Fibroblast of skin of abdomen (primary cell): ENCODE measurements at places on chromosomes 1 and 21.

- DNase-seq = no peak
These were observed 42.7 kb downstream of the ITSN1 start for GRCh38 chr21:33684923-33685560.

GRCh38 chr1:6048179-6048867, 2.6 kb downstream of the KCNAB2 start:
- no peak for DNase-seq

DNA sequence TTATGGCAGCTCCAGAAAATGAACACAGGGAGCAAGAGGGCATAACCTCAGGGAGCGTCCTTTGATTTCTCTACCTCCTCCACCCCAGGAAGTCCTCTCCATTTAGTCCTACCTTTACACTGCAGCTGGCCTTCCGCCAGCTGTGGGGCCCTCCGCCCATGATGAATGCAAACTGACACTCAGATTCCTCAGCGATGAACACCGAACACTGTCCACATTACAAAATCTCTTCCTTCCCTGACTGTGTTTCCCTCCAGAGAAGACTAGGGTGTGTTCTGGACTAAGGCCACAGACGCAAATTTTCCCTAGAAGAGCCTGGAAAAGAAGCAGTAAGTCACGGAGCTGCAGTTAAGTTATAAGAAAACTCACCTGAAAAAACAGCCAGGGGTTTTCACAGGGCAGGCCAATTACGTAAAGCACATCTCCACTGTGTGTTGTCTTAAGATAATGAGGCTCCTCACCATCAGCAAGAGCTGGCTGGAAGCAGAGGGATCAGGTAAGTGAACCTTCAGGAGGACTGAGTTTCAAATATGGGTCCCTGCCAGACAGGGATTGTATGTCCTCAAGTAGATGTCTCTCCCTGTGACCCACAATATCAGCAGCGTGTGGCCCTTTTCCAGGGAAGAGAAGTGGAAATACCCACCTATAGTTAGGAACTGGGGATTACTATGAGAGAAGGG, 46.3 kb upstream of the ATP1B1 start:
- DNase-seq = peak; percentile 8

GRCh38 chr1:17636612-17637011, 97.1 kb downstream of the ARHGEF10L start:
- peak; percentile 74 for DNase-seq

DNA sequence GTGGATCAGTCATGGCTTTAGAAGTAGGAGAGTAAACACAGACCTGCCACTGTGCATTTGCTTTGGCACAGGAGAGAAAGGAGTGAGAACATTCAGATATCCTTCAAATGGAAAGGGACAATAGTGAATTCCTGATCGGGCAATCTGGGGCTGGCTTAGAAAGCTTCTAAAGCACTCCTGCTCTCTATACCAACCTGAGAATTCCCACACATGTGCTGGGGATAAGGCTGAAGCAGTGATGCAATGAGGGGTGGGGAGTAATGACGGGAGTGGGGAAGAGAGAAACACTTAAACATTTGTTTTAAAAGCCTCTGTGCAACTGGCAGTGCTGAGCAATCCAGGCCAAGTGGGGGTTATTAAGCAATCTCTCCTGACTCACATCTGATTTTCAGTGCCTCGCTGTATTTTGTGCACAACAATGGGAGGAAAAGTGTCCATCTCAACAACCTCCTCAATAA, 108.8 kb downstream of the KIAA0319L start:
- DNase-seq = peak; percentile 93

DNA sequence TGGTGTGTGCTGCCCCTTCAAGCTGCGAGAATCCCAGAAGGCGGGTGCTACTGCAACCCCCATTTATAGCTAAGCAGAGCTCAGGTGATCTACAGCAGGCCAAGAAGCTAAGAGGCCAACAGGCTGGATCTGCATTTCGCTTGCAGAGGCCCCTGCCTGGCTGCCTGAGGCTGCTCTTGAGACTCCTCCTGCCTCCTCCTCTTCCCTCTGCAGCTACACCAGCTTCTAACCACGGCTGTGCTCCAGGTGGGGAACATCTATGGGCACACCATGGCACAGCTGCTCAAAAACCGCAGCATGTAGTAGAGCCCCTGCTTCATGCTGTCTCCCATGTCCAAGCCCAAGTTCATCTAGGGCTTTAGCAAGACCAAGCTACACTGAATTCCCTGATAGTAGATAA, 72.9 kb upstream of the ZNF678 start:
- no peak for DNase-seq

DNA sequence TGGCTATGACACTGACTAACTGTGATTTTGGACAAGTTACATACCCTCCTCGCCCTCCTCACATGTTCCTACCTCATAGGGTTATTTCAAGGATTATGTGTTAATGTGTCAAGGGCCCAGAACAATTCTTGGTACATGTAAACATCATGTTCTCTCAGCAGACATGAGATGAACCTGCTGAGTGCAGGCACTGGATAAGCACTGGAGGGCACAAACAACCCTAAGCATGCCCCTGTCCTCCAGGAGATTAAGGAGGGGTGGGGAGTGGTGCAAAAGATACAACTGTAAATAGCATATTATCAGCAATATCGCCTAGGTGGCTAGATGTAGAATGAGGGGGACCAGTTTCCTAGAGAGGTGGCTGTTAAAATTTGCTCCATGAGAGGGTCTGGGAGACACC, 17.7 kb upstream of the RGS16 start:
- DNase-seq = no peak

DNA sequence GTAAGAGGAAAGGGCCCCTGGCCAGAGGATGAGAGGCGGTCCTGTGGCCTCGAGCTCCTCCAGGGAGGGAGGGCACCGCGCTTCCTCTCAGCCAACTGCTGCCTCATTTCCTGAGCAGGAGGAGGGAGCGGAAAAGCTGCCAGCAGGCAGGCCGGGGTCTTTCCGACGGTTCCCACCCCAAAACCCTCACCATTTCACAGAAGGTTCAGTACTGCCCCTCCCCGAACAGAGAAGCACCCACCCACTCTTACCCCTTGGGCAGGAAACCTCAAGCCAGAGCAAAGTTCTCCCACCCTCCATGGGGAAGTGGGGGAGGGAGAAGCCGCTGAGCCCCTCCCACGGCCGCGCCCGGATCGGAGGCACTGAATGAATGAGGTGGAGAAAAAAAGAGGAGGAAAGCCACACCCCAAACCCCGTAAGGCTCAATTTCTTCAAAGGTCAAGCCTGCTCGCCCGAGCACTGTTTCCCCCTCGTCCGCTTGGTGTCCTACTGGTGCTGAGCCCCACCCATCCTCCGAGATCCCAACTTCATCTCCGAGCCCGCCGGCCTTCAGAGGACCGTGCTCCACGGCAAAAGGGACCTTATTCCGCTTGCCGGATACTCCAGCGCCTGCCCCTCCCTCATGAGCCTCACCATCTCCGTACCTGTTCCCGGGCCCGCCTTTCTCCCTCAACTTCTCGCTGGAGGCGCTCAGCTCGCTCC, 9.4 kb downstream of the TPM3 start:
- DNase-seq = peak; percentile 65

DNA sequence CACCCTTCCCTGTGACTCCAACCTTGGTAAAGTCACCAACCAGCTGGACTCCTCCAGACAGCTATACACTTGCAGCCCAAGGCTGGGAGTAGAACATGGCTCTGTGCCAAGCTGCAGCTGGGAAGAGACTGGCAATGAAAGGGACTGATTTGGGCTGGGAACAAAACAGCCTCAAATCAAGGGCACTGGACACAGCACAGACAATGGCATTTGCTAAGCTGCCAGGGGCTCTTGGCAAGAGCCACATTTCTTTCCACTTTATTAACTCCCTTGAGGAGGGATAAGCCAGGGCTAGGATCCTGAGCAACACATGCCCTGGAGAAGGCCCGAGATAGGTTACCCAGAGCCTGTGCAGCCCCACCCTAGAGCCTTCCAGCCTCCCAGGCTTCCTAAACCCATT, 12.0 kb downstream of the SYT11 start:
- DNase-seq = no peak

DNA sequence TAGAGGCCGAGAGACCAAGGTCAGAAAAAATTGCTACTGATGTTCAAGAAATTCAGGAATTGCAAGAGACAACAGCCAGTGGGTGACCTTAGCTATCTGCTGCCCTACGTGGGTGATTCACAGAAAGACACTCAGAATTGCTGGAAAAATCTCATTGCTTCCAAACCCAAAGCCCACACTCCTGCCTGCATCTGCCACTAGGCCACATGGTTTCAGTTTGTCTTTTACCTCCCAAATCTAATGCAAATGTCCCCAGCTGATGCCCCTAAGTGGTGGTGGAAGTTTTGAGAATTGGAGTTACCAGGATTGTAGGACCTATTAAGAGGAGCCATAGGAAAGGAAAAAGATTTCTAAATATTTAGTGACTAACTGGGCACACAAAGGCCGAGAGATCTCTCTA, 341.5 kb upstream of the CHRM3 start:
- no peak for DNase-seq

DNA sequence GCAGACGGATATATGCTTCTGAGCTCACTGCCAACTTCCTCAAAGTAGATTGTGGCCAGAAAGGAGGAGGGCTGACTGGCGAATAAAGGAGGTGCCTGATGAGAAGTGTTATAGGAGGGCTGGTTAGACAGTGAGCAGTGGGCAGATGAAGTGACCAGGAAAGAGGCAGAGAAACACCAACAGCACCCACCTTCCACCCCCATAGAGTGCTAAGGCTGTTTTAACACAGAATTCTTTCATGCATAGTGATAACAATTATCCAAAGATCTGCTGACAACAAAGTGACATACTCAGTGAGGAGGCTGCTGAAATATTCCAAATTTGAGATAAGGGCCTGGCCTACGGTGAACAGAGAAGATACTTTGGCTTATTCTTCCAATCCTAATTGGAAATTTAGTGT, 21.2 kb upstream of the MTR start:
- no peak for DNase-seq

DNA sequence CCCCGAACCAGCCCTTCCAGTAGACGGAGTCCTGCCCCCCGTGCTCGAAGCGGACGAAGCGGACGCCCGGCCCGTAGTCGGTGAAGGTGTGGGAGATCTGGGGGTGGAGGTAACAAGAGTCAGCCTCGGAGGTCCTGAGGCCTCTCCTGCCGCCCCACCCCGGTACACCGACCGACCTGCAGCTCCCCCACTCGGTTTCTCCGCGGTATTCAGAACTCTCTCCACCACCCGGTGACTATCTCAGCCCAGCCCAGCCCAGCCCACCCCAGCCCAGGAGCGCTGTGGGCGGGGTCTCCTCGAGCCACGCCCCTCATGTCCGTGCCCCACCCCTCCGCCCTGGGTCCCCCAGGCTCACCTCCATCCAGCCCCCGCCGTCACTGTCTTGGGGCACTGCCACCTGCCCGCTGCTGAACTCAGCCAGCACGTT, 5.5 kb downstream of the FBXO2 start:
- no peak for DNase-seq

- DNase-seq = peak; percentile 9
These were observed 214.6 kb downstream of the TRABD2B start for GRCh38 chr1:47782414-47783166.

- no peak for DNase-seq
These were observed 19.7 kb downstream of the PTAFR start for GRCh38 chr1:28156821-28157220.

- DNase-seq = no peak
These were observed 10.4 kb upstream of the SPATC1L start for GRCh38 chr21:46194374-46195334.

GRCh38 chr1:116765962-116766361, 11.7 kb downstream of the CD2 start:
- DNase-seq = peak; percentile 33

GRCh38 chr1:27668121-27668807, 3.7 kb downstream of the IFI6 start:
- no peak for DNase-seq

DNA sequence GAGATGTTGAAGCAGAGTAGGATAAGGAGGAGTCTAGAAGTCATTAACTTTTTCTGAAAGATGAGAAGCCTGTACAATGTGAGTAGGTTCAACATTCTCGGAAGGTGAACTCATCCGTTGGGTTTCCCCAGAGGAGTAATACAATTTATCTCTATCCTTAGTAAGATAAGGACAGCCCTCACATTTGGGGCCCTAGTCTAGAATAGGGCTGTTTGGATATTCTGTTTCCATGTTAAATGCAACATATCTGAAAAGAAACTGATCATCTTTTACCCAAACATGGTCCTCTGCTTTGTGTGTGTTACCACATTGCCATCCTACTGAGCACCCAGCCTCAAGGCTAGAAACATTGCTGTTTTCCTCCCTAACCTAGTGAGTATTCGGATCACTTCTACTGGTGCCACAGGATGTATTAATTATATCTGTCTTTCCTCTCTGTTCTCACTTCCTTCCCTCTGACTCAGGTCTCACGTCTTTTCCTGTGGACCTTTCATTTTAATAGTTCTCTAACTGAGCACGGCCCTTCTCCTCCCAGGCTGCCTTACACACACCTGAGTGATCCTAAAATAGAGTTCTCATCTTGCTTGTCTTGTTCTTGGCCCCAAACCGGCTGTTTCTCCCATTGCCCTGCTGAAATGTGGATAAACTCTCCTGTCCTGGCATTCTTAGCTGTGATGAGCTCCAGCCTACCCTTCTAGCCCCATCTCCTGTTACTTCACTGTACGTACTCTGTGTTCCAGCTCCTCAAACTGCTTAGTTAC, 91.7 kb downstream of the CDC14A start:
- peak; percentile 55 for DNase-seq

DNA sequence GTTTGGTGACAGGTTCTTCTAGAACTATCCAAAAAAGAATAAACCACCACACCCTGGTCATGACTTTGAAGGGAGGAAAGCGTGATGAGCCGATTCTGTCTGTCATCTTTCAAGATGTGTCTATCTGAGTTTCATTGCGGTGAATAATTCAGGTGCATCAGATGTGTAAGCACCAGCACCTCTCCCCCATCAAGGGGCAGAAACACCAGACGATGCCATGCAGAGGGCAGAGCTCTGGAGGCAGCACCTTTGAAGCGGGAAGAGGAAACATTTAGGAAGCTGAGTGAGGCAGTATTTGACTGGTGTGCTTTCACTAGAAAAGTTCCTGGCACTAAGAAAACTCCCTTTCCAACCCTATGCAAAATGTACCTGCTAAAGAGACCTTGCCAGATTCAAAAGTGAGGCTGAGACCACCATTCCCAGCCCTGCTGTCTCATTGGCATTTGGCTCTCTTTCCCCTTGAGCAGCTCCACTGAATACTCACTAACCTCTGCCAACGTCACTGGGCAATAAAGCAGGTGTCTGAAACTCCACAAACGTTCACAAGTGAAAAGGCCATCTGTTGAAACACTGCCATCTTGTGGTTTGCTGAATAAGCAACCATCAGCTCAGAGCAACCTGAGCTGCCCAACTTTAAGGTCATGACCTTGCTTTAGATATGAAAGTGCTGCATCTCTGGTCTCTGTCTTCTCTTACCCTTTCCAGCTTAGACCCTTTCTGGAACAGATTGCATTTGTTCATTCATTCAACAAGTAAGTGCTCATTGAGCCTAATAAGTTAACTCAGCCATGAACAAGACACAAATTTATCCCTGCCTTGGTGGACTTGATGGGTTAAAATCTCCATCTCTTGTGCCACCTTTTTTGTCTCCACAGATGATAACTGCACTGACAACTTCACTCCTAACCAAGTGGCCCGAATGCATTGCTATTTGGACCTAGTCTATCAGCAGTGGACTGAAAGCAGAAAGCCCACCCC, 228.6 kb downstream of the PAPPA2 start:
- peak; percentile 47 for DNase-seq
